Right renal pelvis (tissue), 4 donors: ENCODE measurements at places on chromosomes 3 and 15. TPM values are rescaled to one million over a fixed set of nuclear protein-coding genes. Genes with fewer than 3 reads are reported as not detected.

The C3orf49 gene
- not detected for polyA plus RNA-seq

The FANCD2OS gene
- polyA plus RNA-seq: not detected

The SCAANT1 gene
- not detected for polyA plus RNA-seq

The USF3 gene
- polyA plus RNA-seq: 19.1 TPM

GRCh38 chr3:87336761-87337160 lies 60.4 kb upstream of the POU1F1 start:
- DNase-seq: no peak

DNA sequence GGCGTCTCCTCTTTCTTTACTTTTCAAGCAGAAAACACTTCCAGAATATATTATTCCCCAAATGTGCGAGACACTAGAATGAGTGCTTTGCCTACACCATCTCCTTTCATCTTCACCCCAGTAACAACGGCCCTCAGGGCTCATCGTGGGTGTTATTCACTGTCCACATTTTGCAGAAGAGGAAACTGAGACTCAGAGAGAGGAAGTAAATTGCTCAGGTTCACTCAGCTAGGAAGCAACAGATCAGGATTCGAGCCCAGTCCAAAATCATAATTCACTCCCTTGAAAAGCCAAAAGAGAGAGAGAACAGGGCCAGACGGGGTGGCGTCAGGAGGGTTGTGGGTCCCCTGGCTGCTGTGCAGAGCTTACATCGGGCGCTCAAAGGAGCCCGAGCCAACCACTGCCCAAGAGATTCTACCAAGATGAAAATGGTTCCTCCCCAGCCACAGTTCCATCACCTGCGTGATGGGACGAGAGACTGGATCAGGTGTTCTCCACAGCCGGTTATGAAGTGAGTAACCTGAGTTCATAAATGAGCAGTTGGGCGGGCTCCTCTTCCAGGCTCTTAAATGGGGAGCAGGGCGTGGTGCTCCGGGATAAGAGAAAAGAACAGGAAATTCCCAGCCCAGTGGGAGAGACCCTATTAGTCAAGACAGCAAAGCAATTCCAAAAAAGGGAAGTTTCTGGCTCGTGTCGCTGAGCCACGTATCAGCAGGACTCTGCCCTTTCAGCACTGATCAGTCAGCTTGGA lies 48.6 kb upstream of the FLNB start:
- no peak for DNase-seq

- no peak for DNase-seq
Observed at GRCh38 chr15:75114796-75115195, 86.9 kb upstream of the C15orf39 start.

GRCh38 chr3:127525373-127525772 lies 65.2 kb downstream of the TPRA1 start:
- DNase-seq: no peak
